AG08396 (cell line): ENCODE measurements at places on chromosomes 7 and 10.

DNA sequence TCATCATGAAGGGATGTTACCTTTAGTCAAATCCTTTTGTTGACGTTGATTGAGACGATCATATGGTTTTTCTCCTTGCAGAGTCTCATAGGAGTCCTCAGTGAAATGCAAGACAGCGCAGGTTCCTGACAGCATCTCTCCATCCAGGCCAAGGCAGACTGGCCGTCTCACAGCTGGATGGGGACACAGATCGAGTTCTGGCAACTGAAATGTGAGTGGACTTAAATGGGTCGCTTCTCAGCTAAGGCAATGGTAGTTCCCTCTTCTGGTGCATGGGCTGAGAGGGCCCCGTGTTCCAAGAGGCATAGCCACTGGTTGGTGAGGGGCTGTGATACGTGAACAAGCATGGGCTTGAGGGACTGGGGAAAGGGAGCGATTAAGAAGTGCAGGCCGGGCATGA lies 99.3 kb upstream of the CPXM2 start:
- no peak for DNase-seq

DNA sequence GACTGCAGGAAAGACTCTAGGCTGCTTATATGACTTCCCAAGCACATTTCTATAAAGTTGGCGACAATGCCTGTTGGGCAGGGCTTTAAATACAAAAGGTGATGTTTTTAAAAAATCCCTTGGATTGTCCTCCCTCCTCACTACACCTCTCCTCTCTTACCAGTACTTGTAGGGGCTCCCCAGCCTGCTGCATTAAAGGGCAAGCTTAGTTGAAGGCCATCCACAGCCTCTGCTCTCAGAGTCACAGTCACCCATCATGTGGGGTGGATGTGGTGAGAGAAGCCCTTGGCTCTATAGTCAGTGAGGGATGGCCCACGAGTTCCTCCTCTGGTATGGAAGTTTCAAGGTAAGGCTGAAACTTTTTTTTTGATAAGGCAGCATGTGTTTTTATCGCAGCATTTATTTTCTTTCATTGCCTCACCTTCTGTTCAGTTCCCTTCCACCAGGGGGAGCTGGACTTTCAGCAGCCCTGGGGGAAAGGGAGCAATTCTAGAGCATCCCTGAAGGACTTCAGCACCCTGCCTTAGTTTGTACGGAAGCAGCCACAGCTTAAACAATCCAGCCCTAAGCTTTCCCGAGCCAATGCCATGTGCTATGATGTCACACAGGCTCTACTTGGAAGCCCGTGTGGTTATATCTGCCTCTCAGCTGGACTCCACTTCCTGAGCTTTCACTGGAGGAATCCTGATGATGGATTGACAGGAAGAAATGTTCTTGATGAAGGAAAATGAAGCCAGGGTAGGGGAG lies 131.9 kb downstream of the CALCR start:
- DNase-seq, result peak; percentile 39

- DNase-seq, result no peak
Observed at GRCh38 chr10:7315906-7316305, 94.9 kb downstream of the SFMBT2 start.

- DNase-seq, result no peak
Observed at GRCh38 chr7:46725838-46726237, 804.8 kb upstream of the IGFBP3 start.

GRCh38 chr7:156578978-156579430 lies 61.6 kb upstream of the RNF32 start:
- DNase-seq, result no peak

GRCh38 chr10:10489805-10490571 lies 527.7 kb upstream of the CELF2 start:
- DNase-seq, result no peak

DNA sequence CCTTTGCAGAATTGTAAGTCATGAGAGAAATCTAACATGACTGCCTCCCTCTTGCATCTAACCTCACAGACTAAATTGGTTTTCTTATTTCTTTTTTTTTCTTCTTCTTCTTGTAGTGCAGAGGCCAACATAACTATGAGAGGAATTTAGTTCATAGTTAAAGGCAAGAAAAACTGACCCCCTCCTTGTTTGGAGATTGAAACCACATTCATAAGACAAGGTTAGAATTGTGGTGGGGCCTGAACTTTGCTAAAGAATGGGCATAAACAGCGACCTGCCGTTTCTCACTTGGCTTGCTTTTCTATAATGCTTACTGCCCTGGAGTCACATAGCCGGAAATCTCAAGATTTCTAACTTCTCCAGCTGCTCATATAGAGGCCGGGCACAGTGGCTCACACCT lies 2.4 kb upstream of the POLM start:
- DNase-seq, result no peak

DNA sequence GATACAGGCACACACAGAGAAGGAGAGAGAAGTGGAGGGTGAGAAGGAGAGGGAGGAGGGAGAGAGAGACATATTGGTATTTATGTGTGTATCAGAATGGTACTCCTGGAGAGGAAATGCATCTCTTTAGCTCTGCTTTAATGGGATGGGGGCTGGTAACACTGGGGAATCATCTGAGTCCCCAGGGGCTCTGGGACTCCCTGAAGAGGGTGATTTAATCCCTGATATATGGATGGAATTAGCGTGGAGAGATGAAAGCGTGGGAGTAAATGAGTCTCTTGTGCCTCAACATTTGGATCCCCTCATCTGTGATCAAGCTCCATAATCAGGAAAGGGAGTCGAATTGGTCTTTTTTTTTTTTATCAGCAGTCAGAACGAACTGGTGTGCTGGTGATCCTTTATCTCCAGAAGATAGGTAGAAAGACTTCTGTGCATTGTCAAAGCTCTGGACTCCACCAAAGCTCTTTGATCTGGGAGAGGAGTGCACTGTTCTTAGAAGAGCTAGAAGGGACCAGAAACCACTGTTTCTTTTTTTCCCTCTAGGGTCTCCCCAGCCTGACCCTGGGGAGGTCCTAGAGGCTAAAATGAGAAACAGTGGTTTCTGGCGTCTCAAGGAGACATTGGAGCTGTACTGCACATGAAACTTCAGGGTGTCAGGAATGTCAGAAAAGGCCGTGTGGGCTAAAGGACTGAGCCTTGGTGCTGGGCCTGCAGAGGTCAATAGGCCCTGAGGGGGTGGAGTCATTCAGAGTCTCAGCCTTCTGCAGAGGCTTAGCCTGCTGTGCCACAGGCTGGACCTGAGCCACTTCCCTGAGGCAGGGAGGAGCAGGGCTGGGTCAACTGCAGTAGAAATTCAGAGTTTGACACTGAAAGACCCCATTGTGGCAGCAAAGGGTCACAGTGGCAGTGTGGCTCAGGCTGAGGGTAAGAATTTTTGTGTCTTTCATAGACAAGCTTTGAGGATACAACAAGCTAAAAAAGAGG lies 234.4 kb upstream of the SLC26A5 start:
- no peak for DNase-seq

DNA sequence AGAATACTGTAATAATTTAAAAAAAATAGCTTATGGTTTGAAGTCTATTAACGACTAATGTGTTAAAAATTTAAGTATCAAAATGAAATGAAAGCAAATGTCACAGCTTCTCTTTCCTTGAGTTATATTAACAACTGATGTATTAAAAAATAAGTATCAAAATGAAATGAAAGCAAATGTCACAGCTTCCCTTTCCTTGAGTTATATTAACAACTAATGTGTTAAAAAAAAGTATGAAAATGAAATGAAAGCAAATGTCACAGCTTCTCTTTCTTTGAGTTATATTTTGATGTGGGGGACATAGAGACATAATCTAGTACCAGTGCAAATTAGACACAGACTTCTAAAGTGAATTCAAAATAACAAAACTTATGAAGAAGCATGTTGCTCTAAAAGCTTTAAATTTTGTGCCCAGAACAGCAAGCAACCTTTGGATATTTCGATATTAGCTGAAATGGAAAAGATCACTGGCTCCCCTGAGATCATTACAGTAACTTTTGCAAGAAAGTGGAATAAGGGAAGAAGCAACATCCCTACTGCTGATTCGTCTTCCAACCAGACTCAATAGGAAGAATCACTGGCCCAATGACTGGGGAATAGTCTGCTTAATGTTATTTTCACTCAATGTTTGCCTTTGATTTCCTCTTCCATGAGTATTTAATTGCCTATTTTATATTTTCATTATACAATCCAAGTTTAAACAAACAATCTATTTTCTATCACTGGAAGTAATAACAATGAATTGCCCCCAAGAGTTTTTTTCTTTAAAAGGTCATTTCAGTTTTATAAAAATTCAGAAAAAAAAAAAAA lies 8.0 kb downstream of the SKAP2 start:
- no peak for DNase-seq

DNA sequence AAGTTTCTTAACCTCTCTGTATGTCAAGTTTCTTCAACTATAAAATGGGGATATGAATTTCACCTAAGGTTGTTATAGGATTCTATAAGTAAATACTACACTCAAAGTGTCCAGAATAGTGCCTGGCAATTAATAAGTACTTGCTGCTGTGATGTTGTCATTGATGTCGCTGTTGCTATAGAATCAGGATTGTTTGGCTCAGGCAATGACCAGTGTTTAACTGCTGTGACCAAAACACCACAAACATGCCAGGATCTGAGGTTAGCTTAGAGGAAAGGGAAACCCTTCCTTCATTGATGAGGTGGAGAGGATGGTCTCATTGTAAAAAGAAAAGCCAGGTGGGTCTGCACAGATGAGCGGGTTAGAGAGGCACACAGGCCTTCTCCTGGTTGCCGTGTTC lies 223.1 kb upstream of the INHBA start:
- no peak for DNase-seq

DNA sequence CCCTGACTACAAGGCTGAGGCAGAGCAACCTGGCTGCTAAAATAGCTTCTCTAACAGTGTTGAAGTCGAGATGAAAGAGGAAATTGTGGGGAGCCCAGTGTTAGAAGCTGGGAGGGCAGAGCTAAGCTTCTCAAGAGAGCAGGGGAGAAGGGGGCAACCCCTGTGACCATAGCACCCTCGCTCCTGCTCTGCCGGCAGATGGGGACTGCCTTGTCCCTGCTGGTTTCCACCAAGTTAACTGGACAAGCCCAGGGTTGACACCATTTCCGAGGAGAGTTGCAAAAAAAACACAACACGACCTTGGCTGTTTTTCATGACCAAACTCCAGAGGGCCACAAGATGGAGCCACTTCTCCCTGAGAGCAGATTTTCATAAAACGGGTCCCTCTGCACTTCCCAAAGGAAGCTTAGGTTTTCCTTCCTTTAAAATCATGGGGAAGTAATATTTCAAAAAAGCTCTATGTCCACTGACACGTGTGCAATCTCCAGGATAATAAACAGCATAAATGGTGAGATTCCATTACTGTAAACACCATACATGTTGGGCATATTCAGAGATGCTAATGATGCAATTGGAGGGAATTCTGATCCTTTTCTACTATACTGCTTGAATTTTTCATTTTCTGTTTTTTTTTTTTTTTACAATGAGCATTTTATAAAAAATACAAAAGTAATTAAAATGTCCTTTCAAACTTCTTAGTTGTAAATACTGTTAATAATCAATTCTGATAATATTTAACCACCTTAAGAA lies 140.4 kb downstream of the PIP4K2A start:
- peak; percentile 24 for DNase-seq
